ENCODE measurements at places on chromosomes 7 and 10.

DNA sequence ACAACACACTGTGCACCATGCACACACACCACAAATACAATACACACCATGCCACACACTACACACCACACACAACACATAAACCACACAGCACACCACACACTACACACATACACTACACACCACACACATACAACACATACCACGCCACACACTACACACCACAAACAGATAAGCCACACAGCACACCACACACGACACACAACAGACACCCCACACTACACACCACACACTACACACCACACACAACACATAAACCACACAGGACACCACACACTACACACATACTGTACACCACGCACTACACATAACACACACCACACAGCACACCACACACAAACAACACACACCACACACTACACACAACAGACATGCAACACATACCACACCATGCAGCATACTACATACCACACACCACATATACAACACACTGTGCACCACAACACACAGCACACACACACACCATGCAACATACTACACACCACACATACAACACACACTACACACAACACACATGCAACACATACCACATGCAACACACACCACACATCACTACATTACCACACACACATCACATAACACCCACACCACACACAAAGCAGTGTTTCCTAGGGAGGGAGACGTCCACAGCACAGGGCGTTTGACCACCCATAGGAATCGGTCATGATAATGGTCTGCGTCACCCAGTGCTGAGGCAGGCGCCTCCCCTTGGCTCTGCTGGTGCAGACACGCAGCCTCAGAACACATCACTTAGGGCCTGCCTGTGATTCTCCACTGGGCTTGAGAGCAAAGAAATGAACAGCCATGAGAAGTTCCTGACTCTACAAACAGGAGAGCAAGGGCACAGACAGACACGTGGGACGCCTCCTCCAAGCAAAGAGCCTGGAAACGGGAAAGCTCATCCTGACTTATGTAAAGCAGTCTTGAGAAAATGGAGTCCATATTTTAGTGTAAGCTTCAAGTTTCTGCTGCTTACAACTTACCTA is 458.3 kb downstream of the PTPRN2 start:
- no peak for DNase-seq

DNA sequence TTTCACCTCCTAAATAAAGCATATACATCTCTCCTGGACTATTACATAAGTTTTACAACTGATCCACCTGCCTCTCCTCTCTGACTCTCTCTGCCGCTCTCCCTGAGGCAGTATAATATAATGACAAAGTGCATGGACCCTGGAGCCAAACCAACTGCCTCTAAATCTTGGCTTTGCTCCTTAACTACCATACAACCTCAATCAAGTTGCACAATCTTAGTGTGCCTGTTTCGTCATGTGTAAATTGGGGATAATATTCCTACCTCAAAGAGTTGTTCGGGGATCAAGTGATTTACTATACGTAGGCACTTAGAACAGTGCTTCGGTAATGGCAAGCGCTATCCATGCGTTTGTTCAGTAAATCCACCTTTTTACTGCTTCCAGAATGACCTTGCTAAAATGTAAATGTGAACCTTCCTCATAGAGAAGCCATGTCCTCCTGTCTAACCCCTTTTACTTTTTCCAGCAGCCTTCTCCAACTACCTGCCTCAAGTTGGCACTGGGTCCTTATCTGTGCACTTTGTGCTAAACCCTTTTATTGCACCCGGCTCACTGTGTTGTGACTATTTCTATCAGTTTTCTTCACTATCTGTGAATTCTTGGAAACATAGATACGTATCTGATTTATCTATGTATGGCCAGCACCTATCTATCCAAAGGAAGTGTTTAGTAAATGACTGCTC is 30.6 kb upstream of the DLD start:
- no peak for DNase-seq

DNA sequence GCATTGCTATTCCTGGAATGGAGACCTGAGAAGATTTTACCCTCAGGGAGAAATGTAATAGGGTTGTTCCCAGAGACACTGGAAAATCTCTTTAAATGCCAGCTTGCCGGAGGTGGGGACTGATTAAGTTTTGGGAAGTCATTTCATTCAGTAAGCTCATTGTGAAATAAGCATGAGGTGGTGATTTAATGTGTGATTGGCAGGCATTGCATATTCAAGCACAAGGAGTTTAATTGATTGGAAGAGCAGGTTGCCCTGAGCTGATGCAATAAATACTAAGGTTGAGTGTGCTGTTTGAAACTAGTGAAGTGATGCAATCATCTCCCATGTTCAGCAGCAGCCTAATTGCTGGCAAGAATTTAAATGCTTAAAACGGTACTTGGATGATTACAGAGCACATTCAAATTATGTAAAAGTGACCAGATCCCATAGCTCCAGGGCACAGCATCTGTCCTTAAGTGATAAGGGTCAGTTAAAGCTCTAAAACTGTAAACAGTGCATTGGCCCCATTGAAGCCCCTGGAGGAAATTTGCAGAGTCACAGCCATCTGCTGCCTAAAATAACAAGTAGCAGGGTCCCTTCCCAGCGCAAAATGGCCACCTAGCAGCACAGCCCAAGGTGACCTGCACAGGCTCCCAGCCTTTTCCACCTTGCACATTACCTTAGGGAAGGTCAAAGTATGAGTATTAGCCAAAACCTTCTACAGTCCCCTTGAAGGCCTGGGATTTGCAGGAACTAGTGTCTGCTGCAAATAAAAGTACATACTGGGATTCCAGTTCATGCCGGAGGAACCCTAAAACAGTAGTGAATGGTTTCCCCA is 92.1 kb downstream of the CCDC71L start:
- peak; percentile 75 for DNase-seq

DNA sequence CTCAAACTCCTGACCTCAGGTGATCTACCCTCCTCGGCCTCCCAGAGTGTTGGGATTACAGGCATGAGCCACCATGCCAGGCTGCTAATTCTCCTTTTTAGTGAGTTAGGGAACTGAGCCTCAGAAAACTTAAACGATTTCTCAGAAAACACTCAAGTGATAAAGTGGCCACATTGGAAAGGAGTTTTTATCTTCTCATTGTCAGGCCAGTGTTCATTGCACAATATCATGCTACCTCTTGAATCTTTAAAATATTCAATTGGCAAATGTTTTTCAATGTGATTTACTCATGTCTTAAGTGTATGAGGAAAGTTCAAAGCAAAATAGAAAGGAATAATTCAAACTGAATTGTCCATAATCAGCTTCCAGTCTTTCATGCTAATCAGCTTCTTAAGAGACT is 80.7 kb downstream of the ITGB8 start:
- DNase-seq, result no peak

DNA sequence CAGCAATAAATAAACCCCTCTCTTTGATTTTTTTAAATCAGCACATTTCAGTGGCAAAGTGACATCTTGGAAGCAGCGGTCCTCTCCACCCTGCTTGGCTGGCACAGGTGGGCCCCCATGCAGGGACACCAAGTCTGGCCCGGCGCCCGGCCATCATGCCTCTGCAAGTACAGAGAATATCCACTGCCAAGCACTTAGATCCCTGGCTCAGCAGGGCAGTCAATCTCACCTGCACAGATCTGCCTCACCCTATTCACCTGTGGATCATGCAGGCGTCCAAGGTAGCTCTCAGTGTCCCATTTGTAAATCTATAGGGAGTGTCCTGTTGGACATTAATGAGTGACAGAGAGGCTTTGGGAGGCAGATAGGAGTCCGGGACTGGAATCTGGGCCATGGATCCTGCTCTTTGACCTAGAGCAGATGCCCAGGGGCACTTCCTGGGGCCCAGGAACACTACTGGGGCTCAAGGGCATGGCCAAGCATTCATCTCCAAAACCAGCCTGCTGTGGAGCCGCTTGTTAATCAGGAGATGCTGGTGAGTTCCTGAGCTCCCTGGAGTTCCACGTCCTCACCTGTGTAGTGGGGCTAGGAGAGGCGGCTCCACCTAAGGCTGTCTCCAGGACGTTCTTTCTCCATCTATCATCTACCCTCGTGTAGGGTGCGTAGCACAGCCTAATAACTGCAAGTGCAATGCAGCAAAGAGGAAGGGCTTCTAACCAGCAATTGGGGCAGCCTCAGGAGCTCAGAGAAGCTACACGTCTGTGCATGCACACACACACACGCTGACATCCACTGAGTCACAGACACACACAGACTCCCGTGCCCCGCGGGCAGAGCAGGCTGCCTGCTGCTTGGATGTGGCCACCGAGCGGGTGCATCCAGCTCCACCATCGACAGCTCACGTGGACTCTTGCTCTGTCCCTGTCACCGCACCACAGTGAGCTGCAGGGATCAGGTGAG is 123.6 kb downstream of the OAT start:
- DNase-seq, result no peak

DNA sequence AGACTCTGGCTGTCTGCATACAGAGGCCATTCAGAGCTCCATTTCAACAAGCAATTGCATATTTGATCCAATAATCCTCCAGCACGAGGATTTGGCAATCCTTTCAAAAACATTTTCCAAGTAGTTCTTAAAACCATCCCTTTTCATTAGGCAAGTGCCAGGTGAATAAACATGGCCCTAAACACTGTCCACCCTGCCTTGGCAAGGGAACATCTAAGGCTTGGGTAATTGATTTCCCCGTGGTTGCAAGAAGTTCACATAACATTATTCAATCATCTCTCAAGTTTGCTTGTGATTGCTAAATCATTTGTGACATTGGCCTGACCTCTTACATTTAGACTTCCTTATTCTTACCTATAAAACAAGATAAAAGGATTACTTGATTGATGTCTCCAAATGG is 175.2 kb downstream of the CTTNBP2 start:
- no peak for DNase-seq

Data from amniotic epithelial cell (primary cell).